ENCODE measurements at places on chromosomes 1 and 21.

- DNase-seq = no peak
These were observed 19.8 kb downstream of the SELP start for GRCh38 chr1:169610108-169610507.

DNA sequence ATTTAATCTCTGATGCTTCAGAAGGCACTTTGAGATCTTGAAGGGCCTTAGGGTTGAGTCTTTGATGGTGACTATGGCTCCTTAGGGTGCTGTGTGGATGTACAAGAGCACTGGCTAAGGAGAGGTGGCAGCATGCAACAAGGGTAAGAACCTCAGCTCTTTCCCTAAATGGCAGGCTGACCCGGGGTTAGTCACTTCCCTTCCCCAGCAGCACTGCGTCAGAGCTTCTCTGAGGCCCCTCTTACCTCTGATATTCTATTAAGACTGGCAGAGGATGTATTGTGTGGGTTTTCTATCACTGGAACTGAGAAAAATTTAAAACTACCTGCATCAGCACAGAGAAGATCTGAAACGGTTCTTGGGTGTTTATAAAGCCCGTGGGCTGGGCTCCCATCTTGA lies 11.8 kb downstream of the C1orf116 start:
- DNase-seq = no peak

- no peak for DNase-seq
These were observed 29.1 kb downstream of the LAMC2 start for GRCh38 chr1:183215076-183215720.

- no peak for DNase-seq
These were observed 94.5 kb downstream of the PRDM2 start for GRCh38 chr1:13794231-13795187.

DNA sequence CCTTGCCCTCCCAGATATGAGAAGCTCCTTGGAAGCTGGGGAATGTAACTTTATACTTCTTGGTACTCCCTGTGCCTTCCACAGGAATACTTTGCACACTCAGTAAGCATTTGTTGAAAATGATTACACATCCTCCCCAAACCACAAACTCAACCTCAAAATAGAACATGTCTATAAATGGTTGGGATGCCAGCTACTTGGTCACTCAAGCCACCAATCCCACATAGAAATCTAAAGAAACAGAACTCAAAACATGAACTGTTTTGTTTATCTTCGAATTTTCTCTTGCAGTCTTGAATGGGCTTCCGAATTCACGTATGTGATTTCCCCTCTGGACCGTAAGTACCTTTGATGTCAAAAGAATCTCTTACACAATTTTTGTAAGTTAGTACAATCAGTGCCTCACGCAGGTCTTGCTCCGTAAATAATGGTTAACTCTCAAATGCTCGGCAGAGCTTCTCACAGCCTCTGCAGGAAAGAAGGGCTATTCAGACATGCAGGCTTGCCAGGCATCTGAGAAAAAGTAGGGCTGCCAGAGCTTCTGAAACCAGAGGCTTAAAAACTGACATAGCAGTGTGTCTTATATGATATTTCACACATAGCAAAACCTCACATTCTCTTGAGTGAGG lies 26.9 kb downstream of the SORT1 start:
- no peak for DNase-seq

GRCh38 chr1:154521695-154522094 lies 19.5 kb upstream of the SHE start:
- no peak for DNase-seq

DNA sequence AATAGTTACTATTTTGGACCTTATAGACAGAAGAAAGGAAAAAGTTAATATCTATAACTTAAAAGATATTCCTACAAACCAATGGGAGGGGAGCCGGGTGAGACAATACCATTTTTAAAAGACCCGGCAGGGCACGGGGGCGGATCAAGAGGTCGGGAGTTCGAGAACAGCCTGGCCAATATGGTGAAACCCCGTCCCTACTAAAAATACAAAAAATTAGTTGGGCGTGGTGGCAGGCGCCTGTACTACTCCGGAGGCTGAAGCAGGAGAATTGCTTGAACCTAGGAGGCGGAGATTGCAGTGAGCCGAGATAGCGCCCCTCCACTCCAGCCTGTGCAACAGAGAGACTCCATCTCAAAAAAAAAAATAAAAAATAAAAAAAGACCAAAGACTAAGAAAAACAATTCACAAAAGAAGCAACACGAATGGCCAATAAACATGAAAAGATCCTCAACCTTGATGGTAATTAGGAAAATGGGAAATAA lies 1.2 kb upstream of the PSMB2 start:
- no peak for DNase-seq

DNA sequence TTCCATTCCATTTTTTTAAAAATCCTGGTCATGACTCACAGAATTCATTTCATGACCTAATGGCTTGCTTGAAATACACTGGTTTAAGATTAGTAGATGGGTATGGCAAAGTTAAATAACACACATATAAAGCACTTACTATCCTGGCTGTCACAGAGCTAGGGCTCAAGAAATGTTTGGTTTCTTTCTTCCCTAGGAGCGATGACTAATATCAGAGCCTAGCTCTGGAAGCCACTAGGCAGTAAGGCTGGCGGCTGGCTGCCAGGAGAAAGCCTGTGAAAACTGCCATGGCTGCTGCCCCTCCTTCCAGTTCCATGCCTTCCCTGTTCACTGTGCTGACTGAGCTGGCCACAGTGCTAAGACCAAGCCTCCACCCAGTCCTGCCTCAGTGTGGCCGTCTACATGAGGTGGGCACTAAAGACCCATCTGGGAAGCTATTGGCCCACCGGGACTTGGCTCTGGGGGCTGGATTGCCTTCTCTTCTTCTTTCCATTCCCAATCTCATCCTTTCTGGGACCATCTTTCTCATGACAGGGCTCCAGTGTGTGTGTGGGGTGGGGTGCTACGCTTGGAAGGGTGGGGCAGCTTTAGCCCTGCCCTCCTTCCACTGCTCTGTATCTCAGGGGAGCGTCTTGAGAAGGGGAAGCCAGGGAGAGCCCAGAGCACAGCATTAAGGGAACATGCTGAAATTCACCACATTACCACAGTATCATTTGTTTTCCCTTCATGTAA lies 10.8 kb upstream of the ASCL5 start:
- DNase-seq = no peak

GRCh38 chr1:6447818-6448748 lies 17.9 kb downstream of the TNFRSF25 start:
- DNase-seq = no peak

GRCh38 chr1:164796916-164797315 lies 237.9 kb downstream of the PBX1 start:
- no peak for DNase-seq

DNA sequence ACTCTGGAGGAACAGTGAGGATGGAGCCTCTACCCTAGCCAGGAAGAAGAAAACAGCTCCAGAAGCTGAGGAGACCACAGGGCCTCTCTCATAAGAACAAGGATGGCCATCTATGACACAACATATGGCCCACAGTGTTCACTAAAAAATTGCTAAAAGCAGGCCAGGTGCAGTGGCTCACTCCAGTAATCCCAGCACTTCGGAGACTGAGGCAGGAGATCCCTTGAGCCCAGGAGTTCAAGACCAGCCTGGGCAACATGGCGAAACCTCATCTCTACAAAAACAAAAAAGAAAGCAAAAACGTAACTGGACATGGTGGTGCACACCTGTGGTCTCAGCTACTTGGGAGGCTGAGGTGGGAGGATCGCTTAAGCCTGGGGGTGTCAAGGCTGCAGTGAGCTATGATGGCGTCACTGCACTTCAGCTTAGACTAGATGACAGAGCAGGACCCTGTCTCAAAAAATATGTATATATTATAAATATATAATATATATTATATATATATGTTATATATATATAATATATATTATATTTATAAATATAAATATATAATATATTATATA lies 103.1 kb downstream of the TOMM20 start:
- no peak for DNase-seq

GRCh38 chr21:35399002-35399530 lies 350.0 kb upstream of the RUNX1 start:
- no peak for DNase-seq

- DNase-seq = peak; percentile 52
These were observed at the start of gene PGBD5 for GRCh38 chr1:230426246-230427093. TSS of gene PGBD5 (minus strand) at chr1:230426332. CDS start at chr1:230425928, 404 bp downstream.

DNA sequence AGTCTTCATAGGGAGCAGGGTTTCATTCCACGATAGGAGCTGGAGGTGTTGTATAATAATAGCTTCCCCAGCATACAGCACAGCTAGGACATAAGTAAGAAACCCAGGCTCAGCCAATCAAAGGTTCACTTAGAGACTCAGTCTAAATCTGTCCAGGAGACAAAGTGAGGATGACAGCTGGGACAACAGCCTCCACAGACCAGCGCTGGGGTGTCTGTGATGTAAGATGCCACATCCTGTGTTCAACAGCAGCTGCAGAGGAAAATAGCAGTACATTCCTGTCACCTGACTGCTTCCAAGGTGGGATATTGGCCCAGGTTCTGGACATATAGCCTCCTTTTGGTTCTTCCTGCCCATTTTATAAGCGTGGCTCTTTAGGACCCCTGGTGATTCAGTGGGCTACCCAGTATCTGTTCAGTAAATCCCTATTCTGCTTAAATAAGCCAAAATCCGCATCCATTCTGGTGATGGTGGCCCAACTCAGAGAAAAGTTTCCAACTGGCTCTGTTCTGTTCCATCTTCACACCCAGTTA lies 176.8 kb upstream of the SYT6 start:
- DNase-seq = no peak

DNA sequence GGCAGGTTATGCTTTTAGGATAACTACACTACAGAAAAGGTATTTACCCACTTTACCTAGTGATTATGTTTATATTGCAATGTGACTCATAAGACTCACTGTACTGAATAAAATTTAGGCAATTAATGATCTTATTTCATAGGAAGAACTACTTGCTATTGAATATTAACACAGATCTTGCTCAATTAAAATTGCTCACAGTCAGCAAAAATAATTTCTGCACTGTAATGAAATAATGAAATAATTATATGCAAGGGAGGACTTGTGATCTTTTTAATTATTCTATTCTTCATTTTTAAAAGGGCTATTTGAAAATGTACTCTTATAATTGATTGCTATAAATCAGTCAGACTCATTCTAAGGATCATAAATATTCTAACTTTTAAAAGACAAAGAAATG lies 48.0 kb upstream of the FOXD3 start:
- no peak for DNase-seq

- no peak for DNase-seq
These were observed 62.8 kb downstream of the NRIP1 start for GRCh38 chr21:15001857-15002606.

DNA sequence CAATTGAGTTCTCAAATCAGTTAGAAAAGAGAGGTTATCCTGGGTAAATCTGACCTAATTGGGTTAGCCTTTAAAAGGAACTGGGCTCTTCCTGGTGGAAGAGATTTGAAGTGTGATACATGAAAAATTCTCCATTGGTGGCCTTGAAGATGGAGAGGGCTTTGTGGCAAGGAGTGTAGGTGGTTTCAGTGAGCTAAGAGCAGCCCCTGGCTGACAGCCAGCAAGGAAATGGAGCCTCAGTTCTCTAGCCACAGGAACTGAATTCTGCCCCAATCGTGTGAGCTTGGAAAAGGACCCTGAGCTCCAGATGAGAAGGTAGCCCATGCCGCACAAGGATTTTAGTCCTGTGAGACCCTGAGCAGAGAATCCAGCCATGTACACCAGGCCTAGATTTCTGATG lies 12.7 kb upstream of the HYI start:
- no peak for DNase-seq

DNA sequence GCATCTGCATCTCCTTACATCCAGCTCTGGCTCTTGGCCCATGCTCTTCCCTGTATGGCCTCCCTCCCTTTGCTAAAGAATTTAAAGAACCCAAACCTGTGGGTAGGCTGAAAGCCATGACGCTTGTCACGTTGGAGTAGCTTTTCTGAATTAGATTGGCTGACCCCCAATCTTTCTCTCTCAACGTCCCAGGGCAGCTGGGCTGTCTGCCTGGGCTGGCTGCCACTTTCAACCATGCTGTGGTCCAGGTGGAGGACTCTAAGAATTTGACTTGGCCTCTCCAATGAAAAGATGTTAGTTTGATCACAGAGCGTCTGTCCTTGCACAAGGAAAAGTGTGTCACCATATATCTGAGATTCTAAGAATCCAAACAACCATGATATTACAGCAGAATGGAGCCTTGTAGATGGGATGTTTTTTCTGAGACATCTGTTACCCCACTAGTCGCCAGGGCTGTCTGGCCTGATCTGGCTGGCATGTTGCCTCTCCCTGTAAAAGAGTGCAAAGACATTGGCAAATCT lies 6.5 kb upstream of the IGSF3 start:
- DNase-seq = no peak

DNA sequence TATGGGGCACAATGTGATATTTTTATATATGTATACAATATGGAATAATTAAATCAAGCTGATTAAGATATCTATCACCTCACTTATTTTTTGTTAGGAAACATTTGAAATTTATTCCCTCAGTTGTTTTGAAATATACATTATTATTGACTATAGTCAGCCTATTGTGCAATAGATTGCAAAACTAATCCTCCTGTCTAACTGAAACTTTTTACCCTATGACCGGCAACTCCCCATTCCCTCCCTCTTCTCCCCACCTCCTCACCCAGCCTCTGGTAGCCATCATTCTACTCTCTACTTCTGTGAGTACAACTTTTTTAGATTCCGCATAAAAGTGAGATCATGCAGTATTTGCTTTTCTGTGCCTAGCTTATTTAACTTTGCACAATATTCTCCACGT lies 117.7 kb upstream of the SGIP1 start:
- DNase-seq = no peak

DNA sequence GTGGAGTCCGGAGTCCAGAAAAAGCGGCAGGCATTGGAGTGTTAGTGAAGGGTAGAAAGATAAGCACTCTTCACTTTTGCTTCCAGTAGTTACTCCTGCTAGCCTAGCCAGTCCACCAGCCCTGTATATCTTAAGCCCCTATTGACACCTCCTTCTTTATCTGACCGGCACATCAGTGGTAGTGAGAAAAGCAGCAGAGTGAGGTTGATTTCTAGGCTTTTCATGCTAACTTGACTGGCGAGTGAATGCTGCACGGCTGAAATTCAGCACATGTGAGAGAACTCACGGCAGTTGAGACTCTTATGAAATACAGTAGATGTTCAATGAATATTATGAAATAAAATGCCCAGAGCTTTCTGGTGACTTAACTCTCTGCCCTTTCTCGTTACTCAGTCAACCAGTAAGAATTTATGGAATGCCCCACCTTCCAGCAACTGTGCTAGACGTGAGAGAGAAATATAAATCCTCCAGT lies 128.2 kb downstream of the CACHD1 start:
- no peak for DNase-seq

- DNase-seq = no peak
These were observed 4.7 kb downstream of the AGPAT3 start for GRCh38 chr21:43869486-43870325.

DNA sequence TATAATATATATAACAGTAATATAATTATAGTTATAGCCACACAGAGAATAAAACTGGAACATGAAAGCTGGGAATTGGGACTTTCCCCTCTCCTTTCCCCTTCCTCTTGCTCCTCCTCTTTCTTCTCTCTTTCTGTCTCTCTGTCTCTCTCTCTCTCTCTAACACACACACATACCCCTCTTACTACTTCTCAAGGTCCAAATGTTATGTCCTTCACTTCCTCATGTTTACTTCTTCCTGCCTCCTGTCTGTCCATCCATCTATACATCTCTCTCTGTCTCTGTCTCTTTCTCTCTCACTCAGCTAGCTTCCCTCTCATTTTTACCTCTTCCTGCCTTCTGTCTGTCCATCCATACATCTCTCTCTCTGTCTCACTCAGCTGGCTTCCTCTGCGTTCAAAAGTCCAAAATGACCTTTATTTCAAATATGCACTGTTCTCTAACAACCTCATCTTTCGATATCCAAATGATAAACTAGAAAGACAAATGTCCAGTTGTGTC lies 261.1 kb downstream of the SIPA1L2 start:
- DNase-seq = no peak

GRCh38 chr1:170967042-170967910 lies 31.9 kb downstream of the MROH9 start:
- no peak for DNase-seq
